ENCODE measurements at places on chromosomes 4 and X.
A peak's percentile ranks its signal among the peaks of the same experiment; 100 is the strongest.

- no peaks in the 10 kb centered on the region for H3K36me3 ChIP-seq
- no peak overlapping the region for H3K4me3 ChIP-seq
Measured at GRCh38 chrX:111259559-111259958, 10.7 kb downstream of the CAPN6 start.

- peak; percentile 53 for DNase-seq
- H3K4me1 ChIP-seq, result no peaks in the 10 kb centered on the region
- H3K36me3 ChIP-seq, result no peaks in the 10 kb centered on the region
- no peak overlapping the region for H3K27ac ChIP-seq
- H3K4me3 ChIP-seq, result no peak overlapping the region
Measured at GRCh38 chrX:70613295-70613694, 168.7 kb downstream of the DLG3 start.

DNA sequence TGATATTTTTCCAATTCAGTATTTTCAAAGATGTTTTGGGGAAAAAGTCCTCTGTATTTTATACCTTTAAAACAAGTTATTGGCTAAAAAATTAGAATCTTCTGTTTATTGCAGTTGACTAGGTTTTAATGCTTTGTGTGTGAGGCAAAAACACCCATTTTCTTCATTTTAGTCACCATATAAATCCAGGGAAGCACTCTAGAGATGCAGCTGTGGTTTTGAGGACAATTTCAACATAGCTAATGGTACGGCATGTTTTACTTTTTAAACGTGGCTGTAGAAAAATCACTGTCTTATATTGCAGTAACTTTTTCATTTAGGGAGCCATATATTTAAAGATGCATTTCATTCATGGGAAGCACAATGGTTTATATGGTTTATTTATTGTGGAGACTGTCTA lies 129.1 kb upstream of the PITX2 start:
- H3K4me3 ChIP-seq, result no peak overlapping the region
- H3K36me3 ChIP-seq, result no peaks in the 10 kb centered on the region
- H3K27me3 ChIP-seq, result no peaks in the 10 kb centered on the region

- no peaks in the 10 kb centered on the region for H3K27me3 ChIP-seq
- H3K36me3 ChIP-seq, result no peaks in the 10 kb centered on the region
- no peaks in the 10 kb centered on the region for H3K4me1 ChIP-seq
- H3K4me3 ChIP-seq, result no peak overlapping the region
Measured at GRCh38 chr4:111937368-111937767, 207.9 kb upstream of the FAM241A start.
